Thyroid gland (tissue), 4 donors: ENCODE measurements at places on chromosomes 1 and 21. TPM values are rescaled to one million over a fixed set of nuclear protein-coding genes. Genes with fewer than 3 reads are reported as not detected.

- H3K4me3 ChIP-seq = no peak overlapping the region
- DNase-seq = no peak
- no peaks in the 10 kb centered on the region for H3K4me1 ChIP-seq
- peaks cover 12% of the 10 kb centered on the region for H3K36me3 ChIP-seq
Observed at GRCh38 chr1:206449565-206449964, 20.7 kb upstream of the IKBKE start.

OR2L3 gene
- total RNA-seq = 0.13 TPM

KIRREL1 gene
- 23.2 TPM for total RNA-seq

GRCh38 chr1:9612162-9612845 lies 23.6 kb downstream of the TMEM201 start:
- H3K27ac ChIP-seq = no peak overlapping the region
- H3K27me3 ChIP-seq = no peaks in the 10 kb centered on the region
- no peaks in the 10 kb centered on the region for H3K4me1 ChIP-seq
- no peak for DNase-seq
- no peak overlapping the region for H3K4me3 ChIP-seq

GRCh38 chr1:86382878-86383277 lies 13.2 kb downstream of the ODF2L start:
- no peaks in the 10 kb centered on the region for H3K27me3 ChIP-seq
- H3K4me3 ChIP-seq = no peak overlapping the region
- H3K4me1 ChIP-seq = no peaks in the 10 kb centered on the region
- H3K36me3 ChIP-seq = no peaks in the 10 kb centered on the region
- no peak overlapping the region for H3K27ac ChIP-seq

GRCh38 chr1:43932786-43933385 lies 715 bp upstream of the ARTN start:
- no peaks in the 10 kb centered on the region for H3K36me3 ChIP-seq
- no peaks in the 10 kb centered on the region for H3K27me3 ChIP-seq
- H3K4me1 ChIP-seq = peaks cover 35% of the 10 kb centered on the region
- H3K27ac ChIP-seq = no peak overlapping the region

GRCh38 chr1:49060766-49061165 lies 284.1 kb upstream of the BEND5 start:
- no peak overlapping the region for H3K4me3 ChIP-seq
- H3K36me3 ChIP-seq = no peaks in the 10 kb centered on the region
- H3K4me1 ChIP-seq = no peaks in the 10 kb centered on the region
- H3K27ac ChIP-seq = no peak overlapping the region
- DNase-seq = no peak

ATP8B2 gene
- 106 TPM for total RNA-seq

CHRM3 gene
- 6.5 TPM for total RNA-seq

VHLL gene
- not detected for total RNA-seq

GRCh38 chr1:237811633-237812032 lies 79.1 kb downstream of the ZP4 start:
- peaks cover under 1% of the 10 kb centered on the region for H3K4me1 ChIP-seq
- H3K36me3 ChIP-seq = no peaks in the 10 kb centered on the region
- DNase-seq = no peak
- no peak overlapping the region for H3K4me3 ChIP-seq

DNA sequence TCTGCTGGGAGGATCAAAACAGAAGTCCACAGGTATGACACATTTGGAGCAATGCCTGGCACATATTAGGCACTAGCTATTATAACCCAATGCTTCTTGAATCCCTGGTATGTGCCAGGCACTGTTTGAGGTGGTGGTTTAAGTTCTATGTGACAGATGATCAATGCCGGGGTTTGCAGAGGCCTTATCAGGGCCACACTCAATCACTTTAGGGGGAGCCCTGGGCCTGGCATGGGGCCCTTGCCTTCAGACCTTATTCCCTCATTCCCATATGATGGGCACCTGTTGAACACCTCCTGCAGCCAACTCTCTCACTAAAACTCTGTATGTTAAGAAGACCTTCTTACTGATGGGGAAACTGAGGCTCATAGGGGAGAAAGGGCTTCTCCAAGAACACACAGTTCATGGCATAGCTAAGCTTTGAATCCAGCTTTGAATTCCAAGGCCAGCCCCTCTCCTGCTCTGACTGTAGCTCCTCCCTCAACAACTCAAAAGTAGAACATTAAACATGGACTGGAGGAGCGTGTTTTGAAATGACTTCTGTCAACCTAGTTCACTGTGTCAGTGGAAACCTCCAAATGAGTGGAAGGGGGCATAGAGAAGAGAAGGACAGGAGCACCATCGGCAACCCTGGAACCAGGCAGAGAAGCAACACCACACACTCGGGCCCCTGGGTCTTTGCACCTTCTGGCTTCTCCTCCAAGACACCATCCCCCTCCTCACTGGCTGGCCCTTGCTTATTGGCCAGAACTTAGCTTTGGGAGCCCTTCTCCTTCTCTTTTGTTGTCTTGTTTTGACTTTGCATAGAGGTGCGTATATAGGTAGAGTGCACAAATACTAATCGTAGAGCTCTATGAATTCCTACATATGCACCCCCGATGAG lies 6.6 kb upstream of the IFFO2 start:
- no peaks in the 10 kb centered on the region for H3K27me3 ChIP-seq
- no peak overlapping the region for H3K4me3 ChIP-seq
- DNase-seq = no peak
- no peaks in the 10 kb centered on the region for H3K36me3 ChIP-seq

- no peak overlapping the region for H3K4me3 ChIP-seq
- H3K36me3 ChIP-seq = peaks cover 60% of the 10 kb centered on the region
- peaks cover 10% of the 10 kb centered on the region for H3K4me1 ChIP-seq
- DNase-seq = no peak
Observed at GRCh38 chr1:223802032-223802431, 43.7 kb downstream of the TP53BP2 start.

DNA sequence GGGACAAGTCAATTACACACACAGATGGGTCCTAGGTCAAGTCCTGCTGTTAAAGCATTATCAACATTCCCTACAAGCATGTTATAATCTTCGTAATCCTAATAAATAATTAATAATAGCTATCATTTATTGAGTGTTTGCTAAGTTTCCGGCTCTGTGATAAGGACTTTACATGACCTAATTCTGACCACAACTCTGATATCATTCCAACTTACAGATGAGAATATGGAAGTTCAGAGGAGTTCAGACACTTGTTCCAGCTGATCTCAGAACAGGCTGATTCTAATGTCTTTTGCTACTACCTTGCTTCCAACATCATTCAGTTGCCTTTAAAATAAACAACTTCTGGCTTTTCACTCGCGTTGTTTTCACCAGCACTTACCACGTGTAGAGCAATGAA lies 770.1 kb upstream of the CXADR start:
- no peak for DNase-seq
- no peak overlapping the region for H3K27ac ChIP-seq
- H3K36me3 ChIP-seq = no peaks in the 10 kb centered on the region
- H3K4me1 ChIP-seq = no peaks in the 10 kb centered on the region
- H3K27me3 ChIP-seq = no peaks in the 10 kb centered on the region

LCE1C gene
- not detected for total RNA-seq

DNA sequence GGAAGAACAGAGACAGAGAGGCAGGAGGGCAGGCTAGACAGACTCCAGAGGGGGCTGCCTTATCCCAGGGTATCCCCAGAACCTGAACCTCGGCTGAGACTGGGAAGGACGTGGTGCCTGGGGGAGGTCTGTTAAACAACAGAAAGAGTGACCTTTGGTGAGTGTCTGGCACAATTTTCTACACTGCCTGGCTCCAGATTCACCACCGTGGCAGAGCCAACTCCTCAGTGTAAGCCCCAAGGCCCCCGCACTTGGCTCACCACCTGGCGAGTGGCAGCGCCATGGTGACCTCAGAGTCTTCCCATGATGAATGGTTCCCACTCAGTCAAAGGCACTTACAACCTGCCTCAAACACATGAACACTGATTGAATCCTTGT lies 6.5 kb downstream of the RD3 start:
- H3K36me3 ChIP-seq = no peaks in the 10 kb centered on the region
- no peak overlapping the region for H3K27ac ChIP-seq
- H3K27me3 ChIP-seq = no peaks in the 10 kb centered on the region
- no peak overlapping the region for H3K4me3 ChIP-seq
- H3K4me1 ChIP-seq = no peaks in the 10 kb centered on the region

TNFRSF25 gene
- 10.3 TPM for total RNA-seq
